ENCODE measurements at places on chromosomes 2 and 18.

DNA sequence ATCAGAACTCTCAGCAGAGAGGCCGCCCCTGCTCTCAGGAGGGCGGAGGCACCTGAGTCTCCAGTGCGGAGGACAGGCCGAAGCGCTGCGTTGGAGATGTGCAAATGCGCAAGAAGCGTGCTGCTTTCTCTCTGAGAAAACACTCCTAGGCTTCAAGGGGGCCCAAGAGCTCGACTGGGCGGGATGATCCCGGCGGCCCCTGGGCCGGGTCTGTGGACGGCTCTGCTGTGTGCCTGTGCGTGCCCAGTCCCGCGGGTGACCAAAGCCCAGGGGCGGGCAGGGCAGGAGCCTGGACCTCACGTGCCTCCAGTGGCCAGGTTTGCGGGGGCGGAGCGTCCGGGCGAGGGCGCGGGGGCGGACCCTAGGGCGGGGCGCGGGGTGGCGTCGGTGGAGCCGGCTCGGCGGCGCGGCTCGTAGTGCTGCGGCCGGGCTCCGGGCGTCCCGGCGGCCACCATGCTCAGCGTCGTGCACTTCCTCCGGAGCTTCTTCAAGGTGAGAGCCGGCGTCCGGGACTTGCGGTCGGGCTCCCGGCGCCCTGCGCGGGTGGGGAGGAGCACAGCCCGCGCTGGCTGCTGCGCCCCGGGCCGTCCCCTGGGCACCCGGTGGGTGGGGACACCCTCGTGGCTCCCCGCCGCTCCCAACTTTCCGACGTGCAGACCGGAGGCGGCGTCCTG, at the start of gene ARHGEF4:
TSS of gene ARHGEF4 (plus strand) at position 414 of the 674 bp plus-strand sequence. CDS start at position 454, 40 bp downstream.
- DNase-seq = no peak

GRCh38 chr2:180562378-180562777, 418.0 kb upstream of the UBE2E3 start:
- DNase-seq = no peak

- DNase-seq = no peak
Observed at GRCh38 chr2:191311627-191312026, 66.4 kb downstream of the MYO1B start.

- no peak for DNase-seq
Observed at GRCh38 chr2:108061439-108062042, 75.2 kb downstream of the SLC5A7 start.

All from muscle of arm (tissue), 14 donors.